ENCODE measurements at places on chromosomes 3 and 15.

DNA sequence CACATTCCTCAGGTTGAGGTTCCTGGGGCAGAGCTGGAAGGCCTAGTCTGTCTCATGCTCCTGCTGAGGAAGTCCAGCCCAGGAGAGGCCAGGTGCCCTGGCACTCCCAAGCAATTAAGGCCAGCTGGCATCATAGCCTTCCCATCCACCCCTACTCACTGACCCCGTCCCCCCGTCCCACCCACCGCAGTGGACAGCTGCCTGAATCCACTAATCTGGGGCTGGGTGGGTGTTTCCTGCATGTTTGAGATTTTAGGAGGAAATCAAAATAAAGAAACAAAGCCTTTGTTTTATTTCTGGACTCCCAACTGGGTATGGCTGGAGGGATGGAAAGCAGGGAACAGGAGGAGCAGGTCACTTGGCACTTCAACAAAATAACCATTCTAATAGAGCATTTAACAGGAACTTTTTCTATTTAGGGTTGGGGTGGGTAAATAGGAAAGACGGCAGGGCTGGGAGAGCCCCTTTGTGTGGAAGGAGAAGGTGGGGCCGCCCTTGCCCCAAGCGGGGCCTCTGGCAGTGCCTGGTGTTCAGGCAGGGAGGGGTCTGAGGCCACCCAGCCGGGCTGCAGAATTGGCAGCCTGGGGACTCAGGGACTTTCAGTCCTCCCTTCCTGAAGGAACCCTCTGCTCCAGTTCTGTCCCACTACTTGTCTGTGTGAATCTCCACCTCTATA, 8.5 kb downstream of the MRAS start:
- DNase-seq = no peak

- peak; percentile 71 for DNase-seq
Observed at GRCh38 chr3:33277193-33277882, at the start of gene FBXL2. Gene FBXL2 (plus strand): TSS chr3:33277442. CDS start chr3:33277513, 71 bp downstream.

GRCh38 chr3:153762411-153763235, 358.6 kb upstream of the ARHGEF26 start:
- peak; percentile 20 for DNase-seq

- DNase-seq = no peak
Observed at GRCh38 chr3:128987302-128988100, 6.4 kb downstream of the CFAP92 start.

DNA sequence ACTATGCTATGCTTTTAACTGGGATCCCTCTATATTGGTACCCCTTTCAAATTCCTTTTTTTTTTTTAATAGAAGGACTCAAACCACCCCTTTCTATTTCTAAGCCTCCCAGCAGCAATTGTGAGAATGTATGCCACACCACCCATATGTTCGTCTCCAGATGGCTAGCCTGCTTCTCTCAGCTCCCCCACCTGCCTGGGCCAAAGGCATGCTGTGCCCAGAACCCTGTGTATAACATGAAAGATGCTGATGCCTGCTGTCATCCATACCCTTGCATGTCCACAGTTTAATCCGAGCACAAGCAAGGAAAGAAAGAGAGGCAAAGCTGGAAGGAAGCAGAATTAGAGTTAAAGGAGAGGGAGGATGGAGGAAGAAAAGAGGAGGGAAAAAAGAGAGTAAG, 159.5 kb upstream of the CNTN6 start:
- no peak for DNase-seq

DNA sequence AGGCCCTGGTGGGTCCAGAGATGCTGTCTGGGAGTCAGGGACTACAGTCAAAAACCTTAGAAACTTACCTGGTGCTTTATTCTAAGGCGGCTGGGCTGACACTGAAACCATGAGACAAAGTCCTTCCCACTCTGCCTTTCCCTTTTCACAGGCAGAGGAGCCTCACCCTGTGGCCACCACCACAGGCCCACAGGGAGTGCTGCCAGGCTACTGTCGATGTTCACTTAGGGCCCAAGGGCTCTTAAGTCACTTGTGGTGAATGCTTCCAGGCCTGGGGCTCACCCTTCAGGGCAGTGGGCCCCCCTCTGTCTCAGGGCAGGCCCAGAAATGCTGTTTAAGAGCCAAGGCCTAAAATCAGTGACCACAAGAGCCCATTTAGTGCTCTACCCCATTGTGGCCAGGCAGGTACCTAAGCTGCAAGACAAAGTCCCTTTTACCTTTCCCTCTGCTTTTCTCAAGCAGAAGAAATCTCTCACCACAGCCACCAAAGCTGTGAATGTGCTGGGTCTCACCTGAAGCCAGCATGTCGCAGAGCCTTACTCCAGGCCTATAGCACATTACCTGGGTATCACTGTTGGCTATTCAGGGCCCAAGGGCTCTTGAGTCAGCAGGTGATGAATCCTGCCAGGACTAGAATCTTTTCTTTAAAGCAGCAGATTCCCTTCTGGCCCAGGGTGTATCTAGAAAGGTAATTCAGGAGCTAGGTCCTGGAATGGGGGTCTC, 39.5 kb upstream of the GOLGA6B start:
- no peak for DNase-seq

DNA sequence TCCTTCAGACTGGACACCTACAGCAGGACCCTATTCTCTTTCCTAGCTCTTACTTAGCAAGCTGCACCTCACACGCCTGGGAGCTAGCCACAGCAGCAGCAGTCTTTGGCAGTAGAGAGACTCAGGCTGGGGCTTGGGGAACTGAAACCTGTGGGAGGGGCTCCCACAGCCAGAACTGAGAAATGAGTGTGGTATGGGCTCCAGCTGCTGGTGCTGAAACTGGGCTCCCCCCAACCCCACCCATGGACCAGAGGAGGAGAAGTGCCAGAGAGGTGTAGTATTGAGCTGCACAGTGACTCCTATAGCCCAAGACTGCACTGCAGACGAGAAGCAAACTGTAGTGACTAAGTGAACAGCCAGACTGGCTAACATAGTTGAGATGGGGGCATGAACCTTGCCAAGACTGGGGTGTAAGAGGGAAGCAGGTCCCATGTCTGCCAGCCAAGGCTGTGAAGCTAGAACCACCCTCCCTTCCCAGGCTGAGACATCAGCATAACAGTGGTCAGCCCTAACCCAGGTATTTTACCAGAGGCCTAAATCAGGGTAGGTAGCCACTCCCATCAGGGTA, 62.5 kb downstream of the MYO5A start:
- no peak for DNase-seq

GRCh38 chr3:156071031-156071430, 49.3 kb upstream of the KCNAB1 start:
- DNase-seq = no peak

DNA sequence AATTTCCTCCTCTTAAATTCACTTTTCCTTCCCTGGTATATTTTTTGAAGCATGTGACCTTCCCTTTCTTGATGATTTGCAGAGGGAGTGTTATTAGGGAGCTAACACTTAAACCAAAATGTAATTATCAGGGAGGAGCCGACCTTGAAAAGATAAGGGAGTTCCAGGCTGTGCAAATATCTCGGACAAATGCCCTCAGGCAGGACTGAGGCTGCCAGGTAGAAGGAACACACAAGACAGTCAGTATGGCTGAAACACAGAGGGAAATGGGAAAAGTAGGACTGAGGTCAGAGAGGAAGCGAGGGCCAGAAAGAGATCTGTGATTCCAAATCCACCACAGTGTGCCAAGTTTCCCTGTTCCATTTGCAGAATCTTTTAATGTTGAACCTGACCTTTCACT, 221.0 kb downstream of the CNTN3 start:
- DNase-seq = no peak

- DNase-seq = peak; percentile 91
Observed at GRCh38 chr15:79329171-79329611, 18.3 kb downstream of the TMED3 start.

DNA sequence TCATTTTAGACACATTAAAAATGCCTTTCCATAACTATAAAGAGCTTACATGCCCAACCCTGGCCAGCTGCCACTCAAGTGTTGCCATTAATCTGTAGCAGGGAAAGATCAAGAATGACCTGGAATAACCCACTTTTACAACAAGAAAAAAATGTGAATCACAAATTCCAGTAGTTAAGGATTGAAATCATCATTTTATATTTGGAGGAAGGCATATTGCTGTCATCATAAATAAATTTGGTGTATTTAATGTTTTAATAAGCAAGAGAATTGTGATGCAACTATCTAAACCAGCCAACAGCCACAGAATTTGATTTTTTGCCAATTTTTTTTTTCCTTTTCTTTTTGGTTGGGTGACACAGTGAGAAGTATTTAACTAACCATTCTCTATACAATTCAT, 240.0 kb upstream of the SEMA6D start:
- peak; percentile 43 for DNase-seq

Measured in fibroblast of pulmonary artery (primary cell).